Activated naive CD8-positive, alpha-beta T cell treated with anti-CD3 and anti-CD28 coated beads for 36 hours (primary cell): ENCODE measurements at places on chromosomes 6 and 20. TPM values are rescaled to one million over a fixed set of nuclear protein-coding genes. Genes with fewer than 3 reads are reported as not detected.

Gene ERVFRD-1
- not detected for total RNA-seq

DNA sequence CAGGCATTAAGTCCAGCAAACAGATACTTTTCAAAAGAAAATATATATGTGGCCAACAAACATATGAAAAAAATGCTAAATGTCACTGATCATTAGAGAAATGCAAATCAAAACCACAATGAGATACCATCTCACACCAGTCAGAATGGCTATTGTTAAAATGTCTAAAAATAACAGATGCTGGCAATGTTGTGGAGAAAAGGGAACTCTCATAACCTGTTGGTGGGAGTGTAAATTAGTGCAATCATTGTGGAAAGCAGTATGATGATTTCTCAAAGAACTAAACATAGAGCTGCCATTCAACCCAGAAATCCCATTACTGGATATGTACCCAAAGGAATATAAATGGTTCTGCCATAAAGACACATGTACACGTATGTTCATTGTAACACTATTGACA, 20.6 kb downstream of the KCNQ5 start:
- H3K36me3 ChIP-seq, result peaks cover 25% of the 10 kb centered on the region
- no peak overlapping the region for H3K4me3 ChIP-seq
- H3K27me3 ChIP-seq, result no peaks in the 10 kb centered on the region
- H3K27ac ChIP-seq, result no peak overlapping the region
- H3K4me1 ChIP-seq, result peaks cover 24% of the 10 kb centered on the region
- no peak for DNase-seq

- H3K4me1 ChIP-seq, result peaks cover 34% of the 10 kb centered on the region
- no peaks in the 10 kb centered on the region for H3K27me3 ChIP-seq
Measured at GRCh38 chr6:156963712-156964700, 186.8 kb downstream of the ARID1B start.

DNA sequence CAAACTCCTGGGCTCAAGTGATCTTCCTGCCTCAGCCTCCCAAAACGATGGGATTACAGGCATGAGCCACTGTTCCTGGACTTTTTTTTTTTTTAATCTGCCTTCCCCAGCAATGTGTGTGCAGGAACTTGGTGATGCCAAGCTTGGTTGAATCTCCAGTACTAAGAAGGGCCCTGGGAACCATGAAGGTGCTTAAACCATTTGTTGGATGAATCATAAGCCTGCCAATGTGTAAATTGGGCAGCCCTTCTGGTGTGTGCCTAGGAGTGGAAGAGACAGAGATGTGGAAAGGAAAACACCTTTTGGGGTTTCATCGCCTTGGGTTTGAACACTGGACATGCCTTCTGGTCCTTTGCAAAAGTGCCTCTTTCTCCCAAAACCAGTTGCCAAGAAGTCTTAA, 7.1 kb upstream of the SPO11 start:
- H3K4me3 ChIP-seq, result no peak overlapping the region
- H3K27ac ChIP-seq, result no peak overlapping the region
- DNase-seq, result no peak
- no peaks in the 10 kb centered on the region for H3K36me3 ChIP-seq
- no peaks in the 10 kb centered on the region for H3K4me1 ChIP-seq

- H3K36me3 ChIP-seq, result no peaks in the 10 kb centered on the region
- no peaks in the 10 kb centered on the region for H3K4me1 ChIP-seq
- H3K27ac ChIP-seq, result no peak overlapping the region
- no peak overlapping the region for H3K4me3 ChIP-seq
Measured at GRCh38 chr6:151905854-151906253, 98.4 kb downstream of the ESR1 start.

DNA sequence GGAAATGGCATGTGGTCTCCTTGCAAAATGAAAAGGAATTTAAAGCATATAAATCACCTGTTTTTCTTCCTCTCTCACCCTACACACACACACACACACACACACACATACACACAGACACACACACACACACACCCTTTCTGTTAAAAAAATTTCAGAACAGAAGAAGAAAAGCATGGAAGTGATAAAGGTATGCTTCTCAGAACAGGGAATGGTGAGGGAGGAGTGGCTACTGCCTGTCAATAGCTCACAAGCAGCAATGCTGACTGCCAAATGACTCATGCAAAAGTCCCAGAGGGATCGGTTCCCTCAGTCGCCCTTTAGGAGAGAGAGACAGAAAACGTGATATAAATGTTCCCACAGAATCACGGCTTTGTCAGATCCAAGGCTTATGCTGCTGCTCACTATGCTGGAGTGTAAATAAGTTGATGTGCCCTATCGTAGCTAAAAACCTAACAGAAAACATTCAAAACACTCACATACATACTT, 102.6 kb downstream of the IBTK start:
- peaks cover 3% of the 10 kb centered on the region for H3K4me1 ChIP-seq
- H3K27ac ChIP-seq, result no peak overlapping the region
- no peaks in the 10 kb centered on the region for H3K36me3 ChIP-seq
- no peak for DNase-seq
- no peaks in the 10 kb centered on the region for H3K27me3 ChIP-seq
